ENCODE measurements at places on chromosomes 13 and 19.

DNA sequence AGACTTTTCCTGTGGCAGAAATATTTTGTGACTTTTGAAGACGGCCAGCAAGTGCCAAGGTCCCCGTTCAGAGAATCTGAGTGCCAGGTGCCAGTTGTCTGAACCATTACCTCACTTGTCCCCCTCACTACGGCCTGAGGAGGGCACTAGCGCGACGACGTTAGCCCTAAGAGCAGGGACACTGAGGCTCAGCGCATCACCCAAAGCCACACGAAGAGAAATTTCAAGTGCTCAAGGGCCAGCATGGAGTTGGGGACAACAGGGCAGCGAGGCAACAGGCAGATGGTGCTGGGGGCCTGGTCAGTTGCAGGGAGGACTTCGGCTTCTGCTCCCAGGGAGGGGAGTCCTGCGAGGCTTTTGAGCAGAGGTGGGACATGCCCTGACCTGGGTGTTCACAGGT is 9.5 kb upstream of the TYK2 start:
- no peak for DNase-seq

- no peak for DNase-seq
These were observed 104.6 kb downstream of the COL4A2 start for GRCh38 chr13:110411688-110412059.

DNA sequence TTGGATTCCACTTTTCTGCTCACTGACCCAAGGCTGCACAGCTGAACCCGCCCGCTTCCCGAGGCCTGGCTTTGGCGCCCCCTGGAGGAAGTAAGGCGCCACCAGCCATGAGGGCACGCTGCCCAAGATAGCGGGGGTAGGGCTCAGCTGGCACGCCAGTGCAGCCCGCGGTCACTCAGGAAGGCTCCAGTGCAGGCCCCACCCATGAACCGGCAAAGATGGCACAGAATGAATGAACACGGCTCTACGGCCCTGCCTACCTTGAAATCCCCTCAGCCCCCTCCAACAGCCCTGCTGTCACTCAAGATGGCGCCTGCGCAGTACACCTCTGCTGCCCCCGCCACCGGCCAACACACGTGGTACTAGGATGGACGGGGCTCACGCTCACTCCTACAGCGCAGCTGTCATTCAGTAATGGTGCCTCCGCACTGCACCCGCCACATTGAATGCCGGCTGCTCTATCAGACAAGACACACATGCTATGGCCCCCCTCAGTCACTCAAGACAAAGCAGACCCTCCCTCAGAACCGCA is 3.0 kb downstream of the PEG3 start:
- DNase-seq = peak; percentile 86

- DNase-seq = no peak
These were observed 11.0 kb downstream of the MOB3A start for GRCh38 chr19:2084993-2085720.

- DNase-seq = no peak
These were observed 50.7 kb downstream of the LHFPL6 start for GRCh38 chr13:39552246-39552645.

DNA sequence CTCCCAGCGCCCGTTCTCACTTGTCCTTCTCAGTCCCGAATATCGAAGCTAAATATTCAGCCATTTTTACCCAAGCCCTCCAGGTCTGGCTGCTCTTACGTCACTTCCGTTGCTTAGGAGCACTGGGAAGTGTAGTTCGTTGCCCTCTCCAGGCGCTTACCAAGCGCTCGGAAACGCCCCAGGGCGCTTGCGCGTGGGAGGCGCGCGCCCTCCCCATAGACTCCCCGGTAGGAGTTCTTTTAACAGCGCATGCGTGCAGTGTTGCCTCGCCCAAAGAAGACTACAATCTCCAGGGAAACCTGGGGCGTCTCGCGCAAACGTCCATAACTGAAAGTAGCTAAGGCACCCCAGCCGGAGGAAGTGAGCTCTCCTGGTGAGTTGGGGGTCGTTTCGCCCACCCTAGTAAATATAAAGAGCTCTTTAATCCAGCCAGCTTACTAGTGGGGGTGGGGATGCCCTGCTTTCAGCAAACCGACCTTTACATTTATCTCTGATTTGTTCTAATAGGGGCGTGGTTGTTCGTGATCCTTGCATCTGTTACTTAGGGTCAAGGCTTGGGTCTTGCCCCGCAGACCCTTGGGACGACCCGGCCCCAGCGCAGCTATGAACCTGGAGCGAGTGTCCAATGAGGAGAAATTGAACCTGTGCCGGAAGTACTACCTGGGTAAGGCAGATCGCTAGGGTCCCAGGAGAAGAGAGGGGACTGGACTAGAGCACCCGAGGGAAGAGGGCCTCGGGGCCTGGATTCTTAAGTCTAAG is at the start of the genes PSENEN and U2AF1L4:
Gene PSENEN, plus strand, starts transcription at position 324 of the 759 bp plus-strand sequence. Its CDS starts 280 bp downstream, at position 604.
Gene U2AF1L4, minus strand, starts transcription at position 91 of the 759 bp plus-strand sequence. Its CDS starts 27 bp downstream, at position 64.
- DNase-seq = peak; percentile 98

DNA sequence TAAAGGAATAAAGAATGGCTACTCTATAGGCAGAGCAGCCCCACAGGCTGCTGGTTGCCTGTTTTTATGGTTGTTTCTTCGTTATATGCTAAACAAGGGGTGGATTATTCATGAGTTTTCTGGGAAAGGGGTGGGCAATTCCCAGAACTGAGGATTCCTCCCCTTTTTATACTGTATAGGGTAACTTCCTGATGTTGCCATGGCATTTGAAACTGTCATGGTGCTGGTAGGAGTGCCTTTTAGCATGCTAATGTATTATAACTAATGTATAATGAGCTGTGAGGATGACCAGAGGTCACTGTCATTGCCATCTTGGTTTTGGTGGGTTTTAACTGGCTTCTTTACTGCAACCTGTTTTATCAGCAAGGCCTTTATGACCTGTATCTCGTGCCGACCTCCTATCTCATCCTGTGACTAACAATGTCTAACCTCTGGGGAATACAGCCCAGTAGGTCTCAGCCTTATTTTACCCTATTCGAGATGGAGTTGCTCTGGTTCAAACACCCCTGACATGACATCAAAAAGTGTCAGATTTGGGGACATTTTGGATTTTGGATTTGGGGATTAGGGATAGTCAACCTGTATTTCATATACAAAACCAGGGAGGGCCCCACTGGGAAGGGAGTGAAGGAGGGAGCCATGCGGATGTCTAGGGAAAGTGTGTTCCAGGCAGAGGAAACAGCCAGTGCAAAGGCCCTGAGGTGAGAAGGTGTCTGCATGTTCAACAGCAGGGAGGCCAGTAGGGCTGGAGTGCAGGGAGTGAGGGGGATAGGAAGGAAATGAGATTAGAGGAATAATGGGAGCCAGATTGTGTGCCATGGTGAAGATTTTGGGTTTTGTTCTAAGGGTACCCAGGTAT is 10.9 kb downstream of the FXYD5 start:
- no peak for DNase-seq

GRCh38 chr19:28746478-28746877 is 466.5 kb downstream of the UQCRFS1 start:
- DNase-seq = no peak

- no peak for DNase-seq
These were observed 39.9 kb downstream of the FBN3 start for GRCh38 chr19:8109455-8109854.

DNA sequence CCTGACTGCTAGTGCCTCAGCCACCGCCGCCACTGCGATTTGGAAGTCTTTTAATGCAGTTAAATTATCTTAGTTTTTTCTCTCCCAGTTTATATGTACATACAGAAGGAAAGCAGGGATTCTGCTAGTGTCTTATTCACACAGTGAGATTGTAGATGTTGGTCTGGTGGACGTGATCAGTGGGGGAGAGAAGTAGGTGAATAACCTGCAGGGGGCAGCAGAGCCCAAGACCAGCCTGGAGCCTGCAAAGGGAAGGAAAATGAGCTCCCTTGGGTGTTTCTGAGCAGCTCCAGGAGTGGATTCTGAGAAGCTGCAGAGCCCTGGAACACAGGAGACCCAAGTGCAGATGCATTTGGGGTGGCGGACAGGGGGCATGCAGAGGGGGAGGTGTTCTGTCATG is 26.3 kb downstream of the ZNF844 start:
- peak; percentile 69 for DNase-seq

GRCh38 chr19:54345938-54346386 is 7.0 kb upstream of the LILRA4 start:
- no peak for DNase-seq

- no peak for DNase-seq
These were observed 6.8 kb downstream of the ZNF526 start for GRCh38 chr19:42226886-42227285.

DNA sequence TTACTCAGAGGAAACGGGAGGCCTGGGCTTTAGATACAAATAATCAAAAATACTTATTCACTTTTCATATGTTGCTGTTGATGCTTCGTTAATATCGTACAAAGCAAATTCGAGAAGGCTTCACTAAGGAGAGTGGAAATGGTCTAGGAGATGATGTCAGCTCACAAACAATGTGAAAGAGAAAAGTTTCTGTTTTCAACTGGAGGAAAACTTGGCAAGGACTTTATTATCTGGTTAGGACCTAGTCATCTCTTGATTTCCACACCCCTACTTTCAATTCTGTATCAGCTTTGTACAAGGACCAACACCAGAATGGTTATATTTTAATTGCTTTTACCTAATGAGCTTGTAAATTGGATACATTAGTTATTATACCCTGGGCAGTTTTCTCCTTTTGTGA is 88.0 kb downstream of the SLC10A2 start:
- DNase-seq = no peak

DNA sequence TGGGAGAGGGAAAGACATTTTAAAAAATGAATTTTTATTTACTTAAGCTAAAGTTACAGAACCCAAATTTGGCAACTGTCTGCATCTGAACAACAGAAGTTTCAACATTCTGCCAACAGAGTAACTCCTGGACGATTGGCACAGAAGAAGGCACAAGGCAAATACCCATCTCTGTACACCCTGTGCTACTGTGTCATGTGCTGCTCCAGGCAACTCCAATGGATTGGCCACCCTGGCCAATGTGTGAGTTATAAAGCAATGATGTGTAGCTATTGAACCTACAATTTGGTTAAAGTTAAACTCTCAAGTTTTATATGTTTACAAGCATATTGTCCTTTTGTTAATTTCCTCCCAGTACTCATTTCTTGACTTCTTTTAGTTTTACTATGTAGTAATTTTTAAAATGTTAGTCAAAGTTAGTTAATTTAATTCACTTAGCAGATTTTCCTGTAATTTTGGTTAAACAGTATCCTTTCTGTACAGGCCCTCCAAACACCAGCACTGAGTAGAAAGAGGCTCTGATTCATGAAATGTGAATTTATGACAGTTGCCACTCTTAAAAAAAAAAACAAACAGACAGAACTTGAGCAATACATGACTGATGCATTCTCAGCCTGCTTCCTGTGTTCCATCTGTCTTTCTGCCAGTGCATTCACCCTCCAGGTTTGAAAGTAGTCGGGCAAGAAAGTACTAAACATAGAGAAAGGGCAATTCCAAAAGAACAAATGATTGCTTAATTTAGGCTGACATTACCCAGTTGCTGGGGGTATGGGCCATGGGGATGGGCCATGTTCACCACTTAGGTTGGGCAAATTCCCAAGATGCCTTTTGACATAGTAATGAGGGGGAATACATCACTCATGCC is 5.9 kb downstream of the STARD13 start:
- DNase-seq = no peak

- DNase-seq = no peak
These were observed 4.3 kb upstream of the POSTN start for GRCh38 chr13:37602733-37603381.

DNA sequence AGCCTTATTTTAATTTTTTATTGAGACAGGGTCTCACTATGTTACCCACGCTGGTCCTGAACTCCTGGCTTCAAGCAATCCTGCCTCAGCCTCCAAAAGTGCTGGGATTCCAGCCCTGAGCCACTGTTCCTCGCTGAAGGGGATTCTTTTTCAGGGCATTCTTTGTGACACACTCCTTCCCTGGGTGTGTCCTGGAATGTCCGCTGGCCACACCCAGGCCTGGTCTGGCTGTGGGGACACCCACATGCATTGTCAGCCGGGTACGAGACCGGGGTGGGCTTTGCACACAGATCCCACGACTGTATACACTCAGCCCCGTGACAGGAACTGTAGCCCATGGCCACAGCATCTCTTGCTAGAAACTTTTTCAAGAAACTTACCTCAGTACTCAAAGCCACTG is 34.4 kb upstream of the GATAD2A start:
- DNase-seq = no peak

DNA sequence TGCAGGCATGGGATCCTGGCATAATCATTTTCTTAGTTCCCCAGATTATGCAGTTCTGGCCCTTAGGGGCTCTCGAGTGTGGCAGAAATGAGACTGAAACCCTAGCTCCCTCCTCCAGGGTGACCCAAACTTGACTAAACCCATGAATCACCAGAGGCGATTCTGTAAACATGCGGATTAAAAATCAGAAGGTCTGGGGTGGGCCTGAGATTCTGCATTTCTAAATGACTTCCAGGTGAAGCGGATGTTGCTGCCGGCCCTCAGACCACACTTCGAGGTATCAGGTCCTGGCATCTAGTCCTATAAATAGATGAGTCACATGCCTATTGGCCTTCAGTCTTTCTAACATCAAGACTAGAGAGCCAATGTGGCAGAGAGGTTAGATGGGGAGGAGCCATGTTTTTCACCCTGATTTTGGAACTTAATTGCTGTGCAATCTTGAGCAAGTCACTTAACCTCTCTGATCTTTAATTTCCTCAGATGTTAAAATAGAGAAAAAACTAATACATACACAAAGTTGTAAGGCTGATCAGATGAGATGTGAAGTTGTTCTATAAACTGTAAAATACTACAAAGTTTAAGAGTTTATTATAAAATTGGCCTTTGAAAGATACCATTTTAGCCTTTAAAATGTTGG is 431.2 kb downstream of the FOXO1 start:
- no peak for DNase-seq

GRCh38 chr13:97459215-97459777 is 25.3 kb downstream of the RAP2A start:
- DNase-seq = no peak

- no peak for DNase-seq
These were observed 38.6 kb upstream of the SEMA6B start for GRCh38 chr19:4597975-4598671.

- no peak for DNase-seq
These were observed 176.0 kb upstream of the TSC22D1 start for GRCh38 chr13:44752164-44752563.

DNA sequence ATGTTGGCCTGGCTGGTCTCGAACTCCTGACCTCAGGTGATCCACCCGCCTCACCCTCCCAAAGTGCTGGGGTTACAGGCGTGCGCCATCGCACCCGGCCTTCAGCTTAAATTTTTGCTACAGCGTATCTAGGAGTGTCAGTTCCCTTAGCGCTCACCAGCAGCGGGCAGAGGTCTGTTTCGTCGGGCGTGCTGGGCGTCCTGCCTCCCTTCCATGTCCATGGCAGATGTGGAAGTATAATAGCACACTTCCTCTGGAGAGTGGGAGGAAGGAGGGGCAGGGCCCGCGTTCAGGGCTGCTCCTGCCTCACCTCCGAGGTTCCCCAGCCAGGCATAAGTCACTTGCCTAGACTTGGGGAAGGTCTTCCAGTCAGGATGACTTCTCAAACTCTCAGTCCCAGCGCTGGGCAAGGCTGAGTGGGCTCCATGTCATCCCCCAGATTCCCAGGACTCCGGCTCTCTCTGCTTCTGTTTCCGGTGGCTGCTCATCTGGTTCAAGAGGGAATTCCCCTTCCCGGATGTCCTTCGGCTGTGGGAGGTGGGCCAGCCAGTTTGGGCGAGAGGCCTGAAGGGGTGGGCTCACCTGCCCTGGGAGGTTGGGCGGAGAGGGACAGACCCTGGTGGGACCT is 9.5 kb downstream of the IL4I1 start:
- no peak for DNase-seq

- DNase-seq = no peak
These were observed 4.7 kb upstream of the ZNF428 start for GRCh38 chr19:43623889-43624670.

GRCh38 chr13:103618151-103618550 is 551.9 kb upstream of the SLC10A2 start:
- DNase-seq = no peak

Data from ureter (tissue), 1 donor.